ENCODE measurements at places on chromosomes 1 and 21.

- no peak for DNase-seq
Measured at GRCh38 chr1:77831976-77832711, 52.7 kb downstream of the MIGA1 start.

- no peak for DNase-seq
Measured at GRCh38 chr1:115204513-115204912, 115.2 kb upstream of the TSPAN2 start.

DNA sequence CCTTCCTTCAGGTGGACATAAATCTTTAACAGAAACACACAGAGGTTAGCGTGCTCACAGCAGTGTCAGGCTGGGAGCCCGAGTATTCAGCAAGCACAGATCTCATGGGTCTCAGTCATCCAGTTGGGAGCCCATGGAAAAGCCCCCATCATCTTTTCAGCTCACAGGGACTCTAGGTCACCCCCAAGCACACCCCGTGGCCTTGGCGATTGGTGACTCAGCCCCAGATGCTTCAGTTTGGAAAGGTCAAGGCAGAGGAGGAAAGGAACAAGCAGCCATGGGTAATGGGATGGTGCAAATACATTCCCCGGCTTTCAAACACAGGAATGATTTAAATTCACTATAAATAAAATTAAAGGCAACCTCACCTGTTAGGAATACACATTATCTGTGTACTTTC is 88.9 kb downstream of the PGBD5 start:
- DNase-seq, result no peak

GRCh38 chr1:115648717-115649691 is 7.2 kb downstream of the VANGL1 start:
- DNase-seq, result no peak

DNA sequence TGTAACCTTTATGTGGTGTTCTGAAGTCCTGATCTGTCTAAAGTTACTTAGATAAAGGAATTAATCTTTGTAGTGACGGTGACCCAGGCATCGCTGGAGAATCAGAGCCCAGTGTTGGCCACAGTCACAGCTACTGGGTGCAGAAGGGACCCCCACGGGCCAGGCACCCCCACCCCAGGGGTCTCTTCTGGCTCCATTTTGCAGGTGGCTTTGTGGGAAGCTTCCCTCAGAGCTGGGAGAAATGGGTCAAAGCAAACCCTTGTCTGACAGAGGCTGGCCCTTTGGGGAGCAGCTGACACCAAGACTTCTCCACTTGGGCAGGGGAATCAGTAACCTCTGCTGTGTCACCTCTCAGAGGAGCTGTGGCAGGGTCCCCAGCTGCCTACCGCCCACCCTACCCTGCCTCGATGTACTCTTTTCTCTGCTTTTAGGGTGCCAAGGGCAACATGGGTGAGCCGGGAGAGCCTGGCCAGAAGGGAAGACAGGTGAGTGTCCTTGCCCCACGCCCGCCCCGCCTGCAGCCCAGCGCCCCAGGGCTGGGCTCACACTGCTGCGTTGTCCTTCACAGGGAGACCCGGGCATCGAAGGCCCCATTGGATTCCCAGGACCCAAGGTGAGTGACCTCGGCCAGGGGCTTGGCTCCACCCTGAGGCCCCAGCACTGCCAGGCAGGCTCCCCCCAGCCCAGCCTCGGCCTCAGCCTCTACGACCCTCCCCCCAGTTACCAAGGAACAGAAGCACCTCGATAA is 17.7 kb downstream of the COL6A2 start:
- DNase-seq, result no peak

GRCh38 chr1:167442854-167443565 is 75.3 kb downstream of the CD247 start:
- DNase-seq, result no peak
